ENCODE measurements at places on chromosomes 12 and 14. TPM values are rescaled to one million over a fixed set of nuclear protein-coding genes. Genes with fewer than 3 reads are reported as not detected.

The POTEM gene
- not detected for total RNA-seq

The CRACR2A gene
- 4.3 TPM for total RNA-seq

The NGB gene
- not detected for total RNA-seq

The SPX gene
- total RNA-seq: 1.2 TPM

The MYF6 gene
- total RNA-seq: not detected

The INSM2 gene
- total RNA-seq: not detected

The SMIM41 gene
- 0.07 TPM for total RNA-seq

The LRRK2 gene
- total RNA-seq: 12.3 TPM

The OLR1 gene
- total RNA-seq: not detected

The KRT83 gene
- total RNA-seq: not detected

The PITPNM2 gene
- total RNA-seq: 5.0 TPM

The KCNJ8 gene
- 9.1 TPM for total RNA-seq

The RNASE1 gene
- 1.6 TPM for total RNA-seq

The KRT71 gene
- not detected for total RNA-seq

The EFS gene
- 15.0 TPM for total RNA-seq

The VCPKMT gene
- 6.1 TPM for total RNA-seq

The HHIPL1 gene
- 24.1 TPM for total RNA-seq

The FSCB gene
- total RNA-seq: not detected

The FAM90A1 gene
- 0.13 TPM for total RNA-seq

The MOK gene
- total RNA-seq: 7.0 TPM

The MANSC4 gene
- total RNA-seq: not detected

The GDF3 gene
- not detected for total RNA-seq

The PLCZ1 gene
- not detected for total RNA-seq

The MGP gene
- 251 TPM for total RNA-seq

The GON7 gene
- total RNA-seq: 6.2 TPM

The TBC1D30 gene
- 0.33 TPM for total RNA-seq

The COA8 gene
- 17.7 TPM for total RNA-seq

The TMEM30B gene
- 0.86 TPM for total RNA-seq

The ST8SIA1 gene
- total RNA-seq: 2.2 TPM

The VTI1B gene
- total RNA-seq: 80.2 TPM

The DHRS2 gene
- not detected for total RNA-seq

The GPRC5D gene
- total RNA-seq: 0.13 TPM

The RNASE7 gene
- total RNA-seq: not detected

The PLEKHD1 gene
- 0.07 TPM for total RNA-seq

The SSTR1 gene
- 6.2 TPM for total RNA-seq

The KCNH5 gene
- total RNA-seq: 0.07 TPM

The TOMM20L gene
- not detected for total RNA-seq

The IGF1 gene
- 0.39 TPM for total RNA-seq

The KRT75 gene
- not detected for total RNA-seq

The NKX2-8 gene
- not detected for total RNA-seq

The HOXC11 gene
- not detected for total RNA-seq

The DLGAP5 gene
- 10.2 TPM for total RNA-seq

The STAC3 gene
- total RNA-seq: 0.33 TPM

The DBX2 gene
- not detected for total RNA-seq

The CPNE6 gene
- total RNA-seq: not detected

The RAPGEF3 gene
- total RNA-seq: 3.9 TPM

The TEX22 gene
- 0.17 TPM for total RNA-seq

The KRT2 gene
- total RNA-seq: not detected

The WDHD1 gene
- 10.5 TPM for total RNA-seq

The MFAP5 gene
- 37.3 TPM for total RNA-seq

The MAP3K9 gene
- 0.07 TPM for total RNA-seq

The WNT1 gene
- not detected for total RNA-seq

The ACTR6 gene
- total RNA-seq: 15.6 TPM

The GATC gene
- total RNA-seq: 17.0 TPM

The CSRP2 gene
- total RNA-seq: 19.0 TPM

The SERPINA5 gene
- total RNA-seq: 0.33 TPM

The KRT85 gene
- total RNA-seq: not detected

The PCED1B gene
- 0.46 TPM for total RNA-seq

The REM2 gene
- 0.13 TPM for total RNA-seq

The CPNE8 gene
- total RNA-seq: 12.9 TPM
